ENCODE measurements at places on chromosomes 1 and 21.
A peak's percentile ranks its signal among the peaks of the same experiment; 100 is the strongest.

DNA sequence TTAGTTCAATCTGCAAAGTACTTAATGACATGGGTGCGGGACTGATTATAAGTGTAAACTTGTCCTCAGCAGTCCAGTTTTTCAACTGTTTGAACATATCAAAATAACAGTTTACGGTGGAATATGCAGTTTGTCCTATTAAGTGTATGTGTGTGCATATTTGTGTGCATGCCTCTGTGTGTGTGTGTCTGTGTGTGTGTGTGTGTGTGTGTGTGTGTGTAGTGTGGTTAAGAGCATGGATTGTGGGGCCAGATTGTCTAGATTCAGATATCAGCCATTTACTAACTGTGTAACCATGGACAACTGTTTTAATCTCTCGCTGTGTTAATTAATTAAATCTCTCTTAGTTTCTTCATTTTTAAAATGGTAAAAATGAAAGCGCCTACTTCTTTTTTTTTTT lies 39.0 kb downstream of the NEXN start:
- DNase-seq, result no peak

DNA sequence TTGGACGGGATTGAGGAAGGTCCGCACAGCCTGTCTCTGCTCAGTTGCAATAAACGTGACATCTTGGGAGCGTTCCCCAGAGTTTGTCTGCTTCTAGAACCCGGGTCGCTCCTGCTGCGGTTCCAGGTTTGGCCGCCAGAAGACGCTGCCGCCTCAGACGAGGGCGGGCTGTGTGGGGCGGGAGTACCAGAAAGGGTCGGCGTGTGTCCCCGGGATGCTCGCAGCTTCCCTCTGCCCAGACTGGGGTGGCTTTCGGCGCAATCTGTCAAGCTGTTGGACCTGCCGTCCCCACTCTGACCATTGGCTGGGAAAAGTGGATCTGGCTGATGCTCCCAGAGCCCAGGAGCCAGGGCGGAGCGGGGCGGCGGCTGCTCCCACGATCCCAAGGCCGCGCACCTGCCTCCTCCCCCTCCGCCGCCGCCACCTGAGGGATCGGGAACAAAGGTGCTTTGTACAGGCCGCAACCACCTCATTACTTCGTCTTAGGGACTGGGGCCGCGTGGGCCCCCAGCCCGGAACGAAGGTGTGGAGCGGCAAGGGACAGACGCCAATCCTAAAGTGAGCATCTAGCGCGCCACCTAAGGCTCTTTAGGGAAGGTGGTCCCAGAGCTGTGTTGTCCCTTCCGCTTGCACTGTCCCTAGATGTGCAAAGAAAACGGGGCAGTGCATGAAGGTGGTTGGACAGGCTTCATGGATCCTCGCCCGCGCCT lies 683 bp upstream of the EFNA4 start:
- DNase-seq, result peak; percentile 46

- DNase-seq, result no peak
Observed at GRCh38 chr21:43192501-43193081, 23.8 kb downstream of the CRYAA start.

DNA sequence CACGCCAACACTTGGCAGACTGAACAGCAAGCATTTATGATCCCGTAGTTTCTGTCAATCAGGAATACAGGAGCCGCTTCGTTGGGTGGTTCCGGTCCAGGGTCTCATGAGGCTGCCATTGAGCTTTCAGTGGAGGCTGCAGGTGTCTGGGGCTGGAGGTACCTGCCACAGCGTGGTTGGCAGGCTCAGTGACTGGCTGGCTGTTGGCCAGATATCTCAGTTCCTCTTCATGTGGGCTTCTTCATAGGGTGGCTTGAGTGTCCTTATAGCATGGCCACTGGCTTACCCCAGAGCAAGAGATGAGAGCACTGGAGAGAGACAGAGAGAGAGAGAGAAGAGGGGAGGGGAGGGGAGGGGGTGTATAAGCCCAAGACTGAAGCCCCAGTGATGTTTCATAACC lies 29.3 kb downstream of the PIK3CD start:
- no peak for DNase-seq

GRCh38 chr1:110007046-110007830 lies 22.7 kb downstream of the AHCYL1 start:
- no peak for DNase-seq

DNA sequence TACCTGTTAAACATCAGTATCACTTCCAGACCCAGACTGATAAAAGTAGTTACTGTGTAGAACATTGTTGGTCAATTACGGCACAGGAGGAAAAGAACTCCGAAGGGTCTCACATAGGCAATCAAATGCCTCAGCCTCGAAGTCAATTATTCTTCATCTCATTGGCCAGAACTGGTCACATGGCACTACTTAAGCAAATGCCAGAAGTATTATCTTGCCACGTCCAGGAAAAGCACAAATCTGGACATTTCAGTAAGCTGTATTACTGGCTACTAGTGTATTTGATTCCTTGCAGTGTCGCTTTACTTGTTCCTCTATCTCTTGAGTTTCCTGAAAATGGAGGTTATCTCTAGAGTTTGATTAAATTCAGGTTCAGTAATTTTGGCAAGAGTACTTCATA lies 24.4 kb downstream of the DIO1 start:
- no peak for DNase-seq

DNA sequence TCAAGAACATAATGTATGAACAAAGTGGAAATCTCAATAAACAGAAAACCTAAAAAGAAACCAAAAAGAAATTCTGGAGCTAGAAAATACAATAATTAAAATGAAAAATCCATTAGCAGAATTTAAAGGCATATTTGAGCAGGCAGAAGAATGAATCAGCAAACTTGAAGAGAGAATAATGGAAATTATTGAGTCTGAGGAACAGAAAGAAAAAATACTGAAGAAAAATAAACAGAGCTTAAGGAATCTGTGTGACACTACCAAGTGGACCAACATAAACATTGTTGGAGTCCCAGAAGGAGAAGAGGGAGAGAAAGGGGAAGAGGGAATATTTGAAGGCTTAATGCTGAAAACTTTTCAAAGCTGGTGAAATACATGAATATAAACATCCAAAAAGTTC lies 54.5 kb downstream of the MAGI3 start:
- no peak for DNase-seq

- DNase-seq, result no peak
Observed at GRCh38 chr1:155294520-155295182, 6.6 kb downstream of the PKLR start.

- peak; percentile 68 for DNase-seq
Observed at GRCh38 chr1:224124220-224124619, 10.3 kb downstream of the FBXO28 start.

DNA sequence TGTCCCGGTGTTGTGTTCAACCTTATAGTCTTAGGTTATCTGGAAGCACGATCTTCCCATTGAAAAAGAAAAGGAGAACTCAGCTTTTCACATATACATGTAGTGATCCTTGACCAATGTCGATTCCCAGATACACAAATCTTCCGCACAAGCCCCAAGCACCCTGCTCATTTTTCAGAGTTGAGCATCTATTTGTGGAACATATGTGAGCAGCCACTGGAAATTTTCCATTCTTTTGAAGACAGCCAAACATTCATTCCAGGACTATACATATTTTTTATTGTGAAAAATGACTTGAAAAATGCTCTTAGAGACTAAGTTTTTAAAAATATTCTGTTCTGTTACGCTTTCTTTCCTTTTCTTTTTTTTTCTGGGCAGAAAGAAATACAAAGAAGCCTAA lies 371.9 kb downstream of the RGS7 start:
- DNase-seq, result no peak

DNA sequence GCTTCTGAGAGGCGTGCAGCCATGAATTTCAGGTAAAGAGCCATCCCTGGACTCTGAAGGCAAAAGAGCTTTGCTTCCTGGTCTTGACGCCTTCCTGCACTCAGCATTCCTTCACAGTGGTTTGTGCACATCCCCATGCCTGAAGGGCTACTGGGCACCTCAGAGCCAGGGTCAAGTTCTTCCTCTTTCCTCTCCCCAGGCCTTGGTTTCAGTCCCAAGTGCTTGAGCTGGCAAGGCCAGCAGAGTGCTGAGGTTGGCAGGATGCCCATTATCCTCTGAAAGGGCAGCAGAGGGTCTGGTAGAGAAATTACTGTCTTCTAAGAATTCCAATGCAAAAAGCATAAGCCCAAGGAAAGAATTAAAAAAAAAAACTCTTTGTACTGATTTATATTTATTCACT lies 1064.9 kb downstream of the TTLL7 start:
- no peak for DNase-seq

GRCh38 chr1:169044296-169044695 lies 62.2 kb upstream of the ATP1B1 start:
- no peak for DNase-seq

GRCh38 chr1:199044191-199044590 lies 405.4 kb downstream of the PTPRC start:
- DNase-seq, result no peak

- peak; percentile 34 for DNase-seq
Observed at GRCh38 chr1:25246600-25247023, 642 bp downstream of the RSRP1 start.

DNA sequence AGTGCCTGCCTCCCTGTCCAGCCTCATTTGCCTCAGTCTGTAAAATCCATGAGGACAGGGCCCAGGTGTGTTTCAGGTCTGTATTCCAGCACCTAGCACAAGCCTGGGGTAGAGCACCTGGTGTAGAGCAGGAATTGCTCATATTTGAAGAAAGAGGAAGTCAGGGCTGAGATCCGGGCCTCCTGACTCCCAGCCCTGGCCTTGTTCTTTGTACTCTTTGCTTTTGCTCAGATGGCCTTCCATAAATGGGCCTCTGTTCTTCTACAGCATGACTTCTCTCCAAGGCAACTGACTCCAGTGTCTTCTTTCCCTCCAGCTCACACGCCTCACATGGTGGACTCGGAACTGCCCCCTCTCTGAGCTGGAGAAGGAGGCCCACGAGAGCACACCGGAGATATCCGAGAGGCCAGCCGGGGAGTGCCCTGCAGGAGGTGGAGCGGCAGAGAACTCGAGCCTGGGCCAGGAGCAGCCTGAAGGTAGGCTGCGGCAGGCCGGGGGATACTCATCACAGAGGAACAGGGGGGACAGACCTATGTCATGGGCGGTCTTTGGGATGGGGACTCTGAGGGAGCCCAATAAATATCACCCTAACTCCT lies 19.7 kb downstream of the SLC5A9 start:
- DNase-seq, result no peak

DNA sequence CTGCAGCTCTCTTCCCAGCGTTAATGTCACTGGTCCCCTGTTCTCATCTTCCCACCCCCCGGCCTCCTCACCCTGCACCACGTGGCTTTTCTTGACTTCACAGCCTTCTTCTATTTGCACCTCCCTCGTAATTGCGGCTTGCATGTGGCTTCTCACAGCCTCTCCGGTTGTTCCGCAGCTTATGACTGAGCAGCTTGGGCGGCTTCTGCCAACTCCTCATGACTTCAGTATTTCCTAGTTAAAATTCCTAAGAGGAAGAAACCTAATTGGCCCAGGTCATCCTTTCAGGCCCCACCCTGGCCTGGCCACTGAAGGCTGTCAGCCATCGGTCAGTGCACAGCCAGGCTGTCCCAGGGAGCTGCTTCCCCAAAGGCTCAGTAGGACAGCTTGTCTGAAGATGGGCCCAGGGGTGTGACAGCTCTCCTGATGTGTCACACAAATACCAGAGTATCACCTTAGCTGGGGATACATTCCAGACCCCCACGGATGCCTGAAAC lies 8.6 kb upstream of the RERE start:
- peak; percentile 95 for DNase-seq

- DNase-seq, result peak; percentile 87
Observed at GRCh38 chr1:22380024-22380785, 71.4 kb upstream of the ZBTB40 start.

DNA sequence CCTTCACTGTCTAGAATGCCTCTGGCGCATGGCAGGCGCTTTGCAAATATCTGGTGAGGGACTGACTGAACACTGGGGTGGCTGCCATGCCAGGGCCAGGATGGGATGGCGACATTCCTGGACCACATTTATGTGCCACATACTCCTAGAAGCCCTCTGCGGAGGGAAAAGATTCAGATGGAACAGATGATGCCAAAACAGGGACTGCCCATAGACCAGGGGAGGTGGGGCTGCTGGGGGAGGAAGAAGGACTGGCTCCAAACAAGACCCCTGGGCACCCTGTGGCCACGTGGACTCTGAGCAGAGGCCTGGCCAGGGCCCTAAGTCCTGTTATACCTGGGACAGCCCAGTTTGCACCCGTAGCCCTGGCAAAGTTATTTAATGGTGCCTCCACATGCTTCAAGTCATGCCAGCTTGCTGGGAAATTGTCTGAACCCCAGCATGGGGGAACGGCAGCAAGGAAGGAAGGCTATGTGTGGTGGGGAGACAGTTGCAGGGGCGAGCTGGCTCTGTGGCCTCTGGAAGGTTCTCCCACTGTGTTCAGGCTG lies 44.1 kb downstream of the UMODL1 start:
- DNase-seq, result no peak

Data from EH (cell line).